ENCODE measurements at places on chromosomes 12 and 14.

DNA sequence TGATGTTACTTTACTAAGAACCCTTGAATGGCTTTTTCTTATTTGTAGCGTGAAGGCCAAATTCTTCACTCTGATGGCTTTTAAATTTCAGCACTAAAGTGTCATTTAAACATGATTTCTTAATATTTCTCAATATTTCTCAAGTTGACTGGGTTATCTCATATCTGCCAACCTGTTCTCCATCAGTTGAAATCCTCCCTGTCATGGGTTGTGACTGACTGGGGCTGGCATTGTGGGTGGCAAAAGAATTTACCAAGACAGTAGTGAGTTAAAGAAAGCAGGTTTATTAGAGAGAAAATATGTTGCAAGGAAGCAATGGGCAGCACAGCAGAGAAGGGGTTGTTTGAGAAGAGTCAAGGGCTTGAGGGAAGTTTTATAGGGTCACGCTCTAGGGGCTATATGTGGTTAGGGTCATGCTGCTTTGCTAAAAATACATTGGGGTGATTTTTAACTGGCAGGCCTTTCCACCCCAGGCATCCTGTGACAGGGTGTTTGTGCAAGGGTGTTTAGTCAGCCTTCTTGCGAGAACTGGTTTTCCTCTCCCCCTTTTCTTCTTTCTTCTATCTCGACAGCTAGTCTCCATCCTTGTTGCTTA is 232.8 kb upstream of the SEL1L start:
- H3K4me1 ChIP-seq = no peaks in the 10 kb centered on the region
- no peak overlapping the region for H3K27ac ChIP-seq
- H3K36me3 ChIP-seq = no peaks in the 10 kb centered on the region
- DNase-seq = peak; percentile 49

- no peak overlapping the region for H3K4me3 ChIP-seq
- H3K4me1 ChIP-seq = no peaks in the 10 kb centered on the region
- no peaks in the 10 kb centered on the region for H3K27me3 ChIP-seq
Measured at GRCh38 chr14:79256380-79256779, 954.9 kb downstream of the DIO2 start.

DNA sequence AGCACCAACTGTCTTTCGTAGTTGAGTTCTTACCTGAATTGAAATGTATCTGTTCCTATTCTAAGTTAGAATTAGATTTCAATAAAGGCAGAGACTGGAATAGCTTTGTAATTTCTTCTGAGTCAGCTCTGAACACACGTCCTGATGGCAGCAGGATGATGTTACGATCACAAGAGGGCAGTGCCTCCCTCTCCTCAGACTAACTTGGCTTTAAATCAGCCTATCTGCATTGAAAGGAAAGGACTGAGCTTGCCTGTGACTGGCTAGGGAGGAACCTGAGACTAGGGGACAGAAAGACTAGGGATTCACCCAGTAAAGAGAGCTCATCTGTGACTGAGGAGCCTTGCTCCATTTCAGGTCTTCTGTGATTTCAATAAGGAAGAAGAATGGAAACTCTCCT is 323.7 kb upstream of the OR4E1 start:
- no peak overlapping the region for H3K27ac ChIP-seq
- no peaks in the 10 kb centered on the region for H3K4me1 ChIP-seq
- no peaks in the 10 kb centered on the region for H3K36me3 ChIP-seq
- peak; percentile 46 for DNase-seq

DNA sequence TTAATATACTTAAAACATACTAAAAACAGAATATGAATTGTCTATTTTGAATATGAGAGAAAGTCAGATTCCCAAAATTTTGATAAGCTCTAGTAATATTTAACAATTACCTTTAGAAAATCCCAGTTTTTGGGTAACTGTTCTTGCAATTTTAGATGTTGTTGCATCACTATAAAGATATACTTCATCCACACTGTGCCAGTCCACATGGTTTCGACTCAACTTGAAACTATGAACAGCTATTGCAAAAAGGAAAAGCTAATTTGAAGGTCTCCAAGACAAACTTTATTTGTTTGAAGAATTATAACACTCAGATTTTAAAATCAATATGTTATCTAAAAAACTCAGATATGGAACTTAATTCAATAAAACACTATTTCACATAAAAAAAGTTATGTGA is 59.9 kb downstream of the DDHD1 start:
- H3K4me3 ChIP-seq = no peak overlapping the region
- H3K27me3 ChIP-seq = no peaks in the 10 kb centered on the region

- H3K27me3 ChIP-seq = no peaks in the 10 kb centered on the region
- DNase-seq = no peak
- H3K4me3 ChIP-seq = no peak overlapping the region
- no peaks in the 10 kb centered on the region for H3K36me3 ChIP-seq
- H3K27ac ChIP-seq = no peak overlapping the region
Measured at GRCh38 chr12:111173391-111173790, 195.5 kb downstream of the PHETA1 start.

- H3K27me3 ChIP-seq = no peaks in the 10 kb centered on the region
- no peaks in the 10 kb centered on the region for H3K4me1 ChIP-seq
- no peak overlapping the region for H3K4me3 ChIP-seq
Measured at GRCh38 chr14:50594577-50595316, 34.8 kb downstream of the ATL1 start.

- H3K4me1 ChIP-seq = no peaks in the 10 kb centered on the region
- DNase-seq = no peak
- no peak overlapping the region for H3K4me3 ChIP-seq
Measured at GRCh38 chr12:39553476-39553875, 66.1 kb downstream of the ABCD2 start.

DNA sequence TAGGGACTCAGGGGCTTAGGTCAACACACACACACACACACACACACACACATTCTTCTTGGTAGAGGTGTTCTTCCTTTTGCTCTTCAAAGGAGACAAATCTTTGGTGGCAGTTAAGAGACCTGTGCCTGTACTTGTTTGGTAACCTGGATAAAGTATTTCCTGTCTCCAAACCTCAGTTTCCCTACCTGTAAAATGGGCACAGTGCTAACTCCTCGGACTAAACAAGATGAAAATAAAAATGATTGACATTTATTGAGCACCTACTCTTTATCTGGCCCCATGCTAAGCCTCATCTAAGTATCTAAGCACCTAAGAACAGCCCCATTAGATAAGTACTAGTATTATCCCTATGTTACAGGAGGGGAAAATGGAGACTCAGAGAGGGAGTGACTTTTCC is 220.8 kb upstream of the MYL2 start:
- H3K36me3 ChIP-seq = no peaks in the 10 kb centered on the region
- H3K4me1 ChIP-seq = no peaks in the 10 kb centered on the region
- H3K27me3 ChIP-seq = no peaks in the 10 kb centered on the region
- H3K4me3 ChIP-seq = no peak overlapping the region
- DNase-seq = no peak

- H3K27ac ChIP-seq = no peak overlapping the region
- no peak for DNase-seq
- no peaks in the 10 kb centered on the region for H3K4me1 ChIP-seq
- H3K36me3 ChIP-seq = no peaks in the 10 kb centered on the region
- H3K27me3 ChIP-seq = no peaks in the 10 kb centered on the region
- H3K4me3 ChIP-seq = no peak overlapping the region
Measured at GRCh38 chr14:87094913-87095312, 898.1 kb downstream of the GALC start.

GRCh38 chr12:116157845-116158267 is 119.6 kb downstream of the MED13L start:
- no peak overlapping the region for H3K4me3 ChIP-seq
- H3K4me1 ChIP-seq = peaks cover 5% of the 10 kb centered on the region
- H3K36me3 ChIP-seq = no peaks in the 10 kb centered on the region
- H3K27me3 ChIP-seq = no peaks in the 10 kb centered on the region

GRCh38 chr14:101571004-101571403 is 9.7 kb downstream of the DIO3 start:
- no peak for DNase-seq
- no peaks in the 10 kb centered on the region for H3K4me1 ChIP-seq
- H3K4me3 ChIP-seq = no peak overlapping the region
- no peaks in the 10 kb centered on the region for H3K36me3 ChIP-seq

- H3K4me3 ChIP-seq = no peak overlapping the region
- H3K36me3 ChIP-seq = no peaks in the 10 kb centered on the region
- H3K27me3 ChIP-seq = no peaks in the 10 kb centered on the region
- H3K27ac ChIP-seq = no peak overlapping the region
- DNase-seq = peak; percentile 2
- no peaks in the 10 kb centered on the region for H3K4me1 ChIP-seq
Measured at GRCh38 chr12:88715673-88716072, 135.4 kb upstream of the KITLG start.

DNA sequence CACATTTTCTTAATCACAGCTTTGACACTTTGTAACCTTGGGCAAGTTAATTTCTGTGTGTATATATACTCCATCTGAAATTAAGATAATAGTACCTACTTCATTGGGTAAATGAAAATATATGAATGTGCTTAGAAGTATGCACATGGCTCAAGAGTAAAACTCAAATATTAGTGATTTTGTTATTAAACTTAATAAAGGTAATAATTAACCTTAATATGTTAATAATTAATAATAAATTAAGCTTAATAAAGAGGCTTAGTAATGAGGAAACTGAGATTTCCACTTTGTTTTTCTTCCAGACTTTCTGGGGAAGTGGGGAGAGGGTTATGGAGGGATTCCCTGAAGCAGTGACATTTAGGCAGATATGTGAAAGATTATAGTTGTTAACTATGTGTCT is 19.8 kb downstream of the USP15 start:
- no peak overlapping the region for H3K4me3 ChIP-seq
- H3K27ac ChIP-seq = no peak overlapping the region
- H3K4me1 ChIP-seq = peaks cover 10% of the 10 kb centered on the region
- no peak for DNase-seq

DNA sequence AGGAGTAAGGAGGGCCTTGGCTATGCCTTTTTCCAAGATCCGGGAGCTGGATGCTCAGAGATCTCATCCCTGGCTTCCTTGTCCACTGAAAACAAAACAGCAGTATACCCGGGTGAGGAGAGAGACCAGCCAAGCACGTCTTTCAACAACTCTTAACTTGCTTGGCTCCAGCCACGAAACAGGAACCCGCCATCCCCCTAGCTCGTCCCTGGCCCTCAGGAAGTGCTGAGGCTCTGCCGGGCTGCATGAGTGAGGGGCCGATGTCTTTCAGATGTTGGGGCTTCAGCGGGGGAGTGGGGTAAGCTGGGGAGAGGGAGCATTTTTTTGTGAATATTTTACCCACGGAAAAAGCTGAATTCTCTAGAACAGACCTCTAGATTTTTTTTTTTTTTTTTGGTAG is 231.1 kb downstream of the CACNA1C start:
- H3K4me1 ChIP-seq = peaks cover 5% of the 10 kb centered on the region
- peak; percentile 68 for DNase-seq
- no peak overlapping the region for H3K27ac ChIP-seq
- peak overlapping the region; percentile 37 for H3K4me3 ChIP-seq
- no peaks in the 10 kb centered on the region for H3K27me3 ChIP-seq
- H3K36me3 ChIP-seq = no peaks in the 10 kb centered on the region

- no peaks in the 10 kb centered on the region for H3K36me3 ChIP-seq
- no peak overlapping the region for H3K4me3 ChIP-seq
- H3K27me3 ChIP-seq = no peaks in the 10 kb centered on the region
- no peak overlapping the region for H3K27ac ChIP-seq
- peak; percentile 95 for DNase-seq
Measured at GRCh38 chr14:24695265-24696241, 61.6 kb upstream of the GZMB start.

GRCh38 chr12:59844750-59845149 is 248.9 kb downstream of the SLC16A7 start:
- no peaks in the 10 kb centered on the region for H3K36me3 ChIP-seq
- no peak overlapping the region for H3K27ac ChIP-seq
- H3K4me3 ChIP-seq = no peak overlapping the region
- DNase-seq = no peak
- no peaks in the 10 kb centered on the region for H3K27me3 ChIP-seq

- H3K4me3 ChIP-seq = no peak overlapping the region
- H3K36me3 ChIP-seq = no peaks in the 10 kb centered on the region
- peaks cover 4% of the 10 kb centered on the region for H3K27me3 ChIP-seq
- peaks cover 5% of the 10 kb centered on the region for H3K4me1 ChIP-seq
- H3K27ac ChIP-seq = no peak overlapping the region
Measured at GRCh38 chr12:130456375-130457199, 118.9 kb downstream of the PIWIL1 start.

- no peak overlapping the region for H3K4me3 ChIP-seq
- H3K36me3 ChIP-seq = no peaks in the 10 kb centered on the region
- peak; percentile 85 for DNase-seq
- H3K27me3 ChIP-seq = no peaks in the 10 kb centered on the region
- no peak overlapping the region for H3K27ac ChIP-seq
- H3K4me1 ChIP-seq = peaks cover 36% of the 10 kb centered on the region
Measured at GRCh38 chr12:89179983-89180382, 172.3 kb downstream of the DUSP6 start.

- DNase-seq = no peak
- H3K4me3 ChIP-seq = no peak overlapping the region
- H3K4me1 ChIP-seq = peaks cover 6% of the 10 kb centered on the region
- no peak overlapping the region for H3K27ac ChIP-seq
Measured at GRCh38 chr12:98719515-98720504, 74.7 kb downstream of the APAF1 start.

DNA sequence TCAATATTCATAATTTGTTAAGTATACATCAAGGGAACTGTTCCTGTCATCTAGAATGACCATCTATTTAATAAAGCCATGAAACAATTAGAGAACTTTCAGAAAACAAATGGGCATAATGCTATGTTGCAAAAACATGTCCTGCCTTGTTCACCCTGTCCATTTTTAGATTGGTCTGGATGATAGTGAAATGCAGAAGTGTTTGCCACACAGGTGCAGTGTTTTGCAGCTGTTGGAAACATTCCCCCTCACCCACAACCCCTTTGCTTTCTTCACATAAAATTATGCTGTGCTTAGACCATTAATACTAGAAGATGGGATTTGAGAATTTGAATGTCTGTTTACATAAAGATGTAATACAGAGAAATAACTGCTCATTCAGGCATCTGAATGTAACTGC is 36.5 kb downstream of the LEMD3 start:
- no peaks in the 10 kb centered on the region for H3K27me3 ChIP-seq
- H3K4me1 ChIP-seq = peaks cover 50% of the 10 kb centered on the region
- peak; percentile 62 for DNase-seq

- no peaks in the 10 kb centered on the region for H3K27me3 ChIP-seq
- peaks cover 41% of the 10 kb centered on the region for H3K4me1 ChIP-seq
Measured at GRCh38 chr12:6853626-6854025, 1.7 kb downstream of the USP5 start.

GRCh38 chr12:82648259-82648909 is 38.3 kb upstream of the TMTC2 start:
- DNase-seq = no peak
- H3K27ac ChIP-seq = no peak overlapping the region
- H3K27me3 ChIP-seq = no peaks in the 10 kb centered on the region
